ENCODE measurements at places on chromosomes 6 and 20.

DNA sequence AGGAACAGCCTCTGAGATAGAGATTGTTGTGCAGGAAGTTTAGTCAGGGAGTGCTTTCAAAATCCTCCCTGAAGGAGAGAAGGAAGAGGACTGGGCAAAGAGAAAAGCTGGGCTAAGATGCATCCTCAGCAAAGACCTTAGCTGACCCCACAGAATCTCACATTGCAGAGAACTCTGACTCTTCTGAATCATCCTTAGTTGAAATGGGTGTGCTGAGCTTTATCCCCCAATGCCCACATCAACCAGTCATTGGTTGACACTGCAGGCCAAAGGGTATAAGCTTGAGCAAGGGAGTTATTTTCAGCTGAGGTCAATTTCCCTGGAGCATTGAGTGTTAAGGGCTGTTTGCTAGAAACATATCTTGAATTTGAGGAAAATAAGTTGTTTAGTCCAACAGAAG is 732.2 kb downstream of the CBLN4 start:
- no peak for DNase-seq

DNA sequence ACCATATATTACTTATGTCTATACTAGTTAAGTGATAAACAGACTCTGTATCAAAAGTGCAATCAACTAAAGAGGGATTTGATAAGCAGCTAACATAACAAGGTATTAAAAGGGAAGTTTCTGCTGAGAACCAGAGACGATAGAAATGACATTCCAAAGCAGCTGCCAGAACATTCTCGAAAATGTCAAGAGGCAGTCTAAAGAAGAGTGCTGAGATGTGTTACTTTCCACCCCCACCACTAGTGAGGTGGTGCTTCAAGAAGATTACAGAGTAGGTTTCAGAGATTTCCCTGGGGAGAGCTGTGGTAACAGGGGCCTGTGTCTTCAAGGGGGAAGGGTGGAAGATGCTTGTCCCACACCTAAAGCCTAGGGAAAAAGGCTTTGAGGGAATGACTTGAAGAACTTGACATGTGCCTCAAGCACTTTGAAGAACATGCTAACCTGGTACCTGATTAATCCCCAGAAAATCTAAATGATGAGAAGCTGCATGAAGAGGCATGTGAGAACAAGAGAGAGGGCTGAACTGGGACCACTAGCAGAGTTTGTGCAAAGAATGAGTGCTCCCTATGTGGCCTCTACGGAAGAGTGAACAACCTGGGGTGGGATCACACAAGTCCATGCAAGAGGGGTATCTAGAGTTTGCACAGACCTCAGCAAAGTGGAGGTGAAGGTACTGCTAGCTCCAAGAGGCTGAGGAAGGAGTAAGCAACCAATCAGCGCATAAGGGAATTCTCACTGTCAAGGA is 5.0 kb downstream of the FAM184A start:
- DNase-seq, result no peak

GRCh38 chr20:1588533-1589460 is 31.0 kb downstream of the SIRPB1 start:
- DNase-seq, result no peak

DNA sequence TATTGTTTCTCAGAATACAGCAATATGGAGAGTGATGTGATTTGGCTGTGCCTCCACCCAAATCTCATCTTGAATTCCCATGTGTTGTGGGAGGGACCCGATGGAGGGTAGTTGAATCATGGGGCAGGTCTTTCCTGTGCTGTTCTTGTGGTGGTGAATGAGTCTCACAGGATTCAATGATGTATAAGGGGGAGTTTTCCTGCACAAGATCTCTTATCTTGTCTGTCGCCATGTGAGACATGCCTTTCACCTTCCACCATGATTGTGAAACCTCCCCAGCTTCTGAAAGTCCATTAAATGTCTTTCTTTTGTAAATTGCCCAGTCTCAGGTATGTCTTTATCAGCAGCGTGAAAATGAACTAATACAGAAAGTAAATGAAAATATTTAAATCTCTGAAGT is 234.8 kb upstream of the TENT5A start:
- DNase-seq, result no peak

DNA sequence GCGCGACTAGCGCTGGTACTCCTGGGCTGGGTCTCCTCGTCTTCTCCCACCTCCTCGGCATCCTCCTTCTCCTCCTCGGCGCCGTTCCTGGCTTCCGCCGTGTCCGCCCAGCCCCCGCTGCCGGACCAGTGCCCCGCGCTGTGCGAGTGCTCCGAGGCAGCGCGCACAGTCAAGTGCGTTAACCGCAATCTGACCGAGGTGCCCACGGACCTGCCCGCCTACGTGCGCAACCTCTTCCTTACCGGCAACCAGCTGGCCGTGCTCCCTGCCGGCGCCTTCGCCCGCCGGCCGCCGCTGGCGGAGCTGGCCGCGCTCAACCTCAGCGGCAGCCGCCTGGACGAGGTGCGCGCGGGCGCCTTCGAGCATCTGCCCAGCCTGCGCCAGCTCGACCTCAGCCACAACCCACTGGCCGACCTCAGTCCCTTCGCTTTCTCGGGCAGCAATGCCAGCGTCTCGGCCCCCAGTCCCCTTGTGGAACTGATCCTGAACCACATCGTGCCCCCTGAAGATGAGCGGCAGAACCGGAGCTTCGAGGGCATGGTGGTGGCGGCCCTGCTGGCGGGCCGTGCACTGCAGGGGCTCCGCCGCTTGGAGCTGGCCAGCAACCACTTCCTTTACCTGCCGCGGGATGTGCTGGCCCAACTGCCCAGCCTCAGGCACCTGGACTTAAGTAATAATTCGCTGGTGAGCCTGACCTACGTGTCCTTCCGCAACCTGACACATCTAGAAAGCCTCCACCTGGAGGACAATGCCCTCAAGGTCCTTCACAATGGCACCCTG is 1.6 kb downstream of the TPBG start:
- no peak for DNase-seq

DNA sequence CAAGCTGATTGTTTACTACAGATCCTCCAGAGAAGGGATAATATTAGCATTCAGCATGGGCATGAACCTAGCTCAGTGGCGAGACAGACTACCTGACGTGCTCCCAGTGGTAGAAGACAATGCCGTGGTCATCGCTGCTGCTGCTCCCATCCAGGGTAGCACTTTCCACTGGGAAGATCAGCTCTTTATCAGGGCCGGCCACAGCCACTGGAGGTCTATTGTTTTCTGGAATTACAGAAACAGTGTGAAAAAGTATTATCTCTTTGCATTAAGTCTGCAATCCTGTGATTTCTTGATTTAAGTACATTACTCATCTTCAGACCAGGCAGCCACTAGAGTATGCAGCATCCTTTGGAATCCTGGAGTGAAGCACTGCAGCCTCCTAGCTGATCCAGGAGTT is 75.0 kb downstream of the ALDH5A1 start:
- no peak for DNase-seq

GRCh38 chr6:111306104-111306888 is 176.7 kb downstream of the REV3L start:
- DNase-seq, result no peak

- DNase-seq, result no peak
Measured at GRCh38 chr6:7473805-7474719, 67.4 kb upstream of the DSP start.

GRCh38 chr6:105601541-105602236 is 198.8 kb upstream of the PREP start:
- DNase-seq, result no peak

- DNase-seq, result no peak
Measured at GRCh38 chr6:137494281-137494987, at the start of gene OLIG3. Gene OLIG3, minus strand, starts transcription at chr6:137494394. Its CDS starts 224 bp downstream, at chr6:137494170.

DNA sequence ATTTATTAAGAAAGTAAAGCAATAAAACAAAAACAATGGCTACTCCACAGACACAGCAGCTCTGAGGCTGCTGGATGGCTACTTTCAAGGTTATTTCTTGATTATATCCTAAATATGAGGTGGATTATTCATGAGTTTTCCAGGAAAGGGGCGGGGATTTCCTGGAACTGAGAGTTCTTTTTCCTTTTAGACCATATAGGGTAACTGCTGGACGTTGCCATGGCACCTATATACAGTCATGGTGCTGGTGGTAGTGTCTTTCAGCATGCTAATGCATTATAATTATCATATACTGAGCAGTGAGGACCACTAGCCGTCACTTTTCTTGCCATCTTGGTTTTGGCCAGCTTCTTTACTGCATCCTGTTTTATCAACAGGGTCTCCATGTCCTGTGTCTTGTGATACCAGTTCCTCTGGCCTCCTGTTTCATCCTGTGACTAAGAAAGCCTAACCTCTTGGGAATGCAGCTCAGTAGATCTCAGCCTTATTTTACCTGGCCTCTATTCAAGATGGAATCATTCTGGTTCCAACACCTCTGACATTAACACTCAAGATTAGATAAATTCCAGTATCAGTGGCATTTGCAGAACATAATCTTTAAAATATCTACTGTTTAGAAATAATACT is 32.3 kb upstream of the TRDN start:
- DNase-seq, result no peak

- DNase-seq, result no peak
Measured at GRCh38 chr6:36285187-36285671, 15.4 kb downstream of the PNPLA1 start.

DNA sequence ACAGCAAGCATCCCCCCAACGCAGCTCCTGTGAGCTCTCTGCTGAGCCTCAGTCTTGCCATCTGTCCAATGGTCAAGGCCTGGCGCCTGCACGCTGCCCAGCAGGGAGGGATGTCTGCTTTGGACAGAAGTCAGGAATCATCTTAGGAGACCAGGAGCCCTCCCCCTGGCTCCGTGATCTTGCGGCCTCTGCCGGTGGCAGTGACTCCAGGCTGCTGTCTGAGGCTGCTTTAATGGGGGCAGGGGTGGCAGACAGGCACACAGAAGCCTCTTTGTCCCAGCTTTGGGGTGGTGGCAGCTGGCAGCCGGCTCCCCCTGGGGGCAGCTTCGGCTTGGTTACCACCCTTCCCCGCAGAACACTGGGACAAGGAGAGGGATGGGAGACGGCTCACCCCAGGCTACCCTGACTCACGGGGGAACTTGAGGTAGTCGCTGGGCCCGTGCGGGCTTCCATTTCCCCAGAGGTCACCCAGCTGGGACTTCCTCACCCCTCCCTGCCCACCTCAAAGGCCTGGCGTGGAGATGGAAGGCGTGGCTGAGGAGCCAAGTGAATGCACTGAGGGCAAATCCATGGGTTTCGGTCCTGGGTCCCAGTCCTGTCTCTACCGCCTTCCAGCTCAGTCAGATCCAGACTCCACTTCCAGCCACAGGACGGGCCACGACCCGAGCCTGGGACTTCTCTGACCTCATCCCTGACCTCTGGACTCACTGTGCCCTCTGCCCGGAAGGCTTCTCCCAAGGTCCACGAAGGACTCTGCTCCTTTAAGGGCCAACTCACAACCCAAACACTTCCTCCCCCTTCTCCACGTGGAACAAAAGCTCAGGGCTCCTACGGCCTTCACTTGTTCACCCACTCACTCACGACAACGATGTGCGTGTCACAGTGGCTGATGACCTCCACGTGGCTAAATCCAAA is 14.8 kb downstream of the PEDS1 start:
- DNase-seq, result no peak

DNA sequence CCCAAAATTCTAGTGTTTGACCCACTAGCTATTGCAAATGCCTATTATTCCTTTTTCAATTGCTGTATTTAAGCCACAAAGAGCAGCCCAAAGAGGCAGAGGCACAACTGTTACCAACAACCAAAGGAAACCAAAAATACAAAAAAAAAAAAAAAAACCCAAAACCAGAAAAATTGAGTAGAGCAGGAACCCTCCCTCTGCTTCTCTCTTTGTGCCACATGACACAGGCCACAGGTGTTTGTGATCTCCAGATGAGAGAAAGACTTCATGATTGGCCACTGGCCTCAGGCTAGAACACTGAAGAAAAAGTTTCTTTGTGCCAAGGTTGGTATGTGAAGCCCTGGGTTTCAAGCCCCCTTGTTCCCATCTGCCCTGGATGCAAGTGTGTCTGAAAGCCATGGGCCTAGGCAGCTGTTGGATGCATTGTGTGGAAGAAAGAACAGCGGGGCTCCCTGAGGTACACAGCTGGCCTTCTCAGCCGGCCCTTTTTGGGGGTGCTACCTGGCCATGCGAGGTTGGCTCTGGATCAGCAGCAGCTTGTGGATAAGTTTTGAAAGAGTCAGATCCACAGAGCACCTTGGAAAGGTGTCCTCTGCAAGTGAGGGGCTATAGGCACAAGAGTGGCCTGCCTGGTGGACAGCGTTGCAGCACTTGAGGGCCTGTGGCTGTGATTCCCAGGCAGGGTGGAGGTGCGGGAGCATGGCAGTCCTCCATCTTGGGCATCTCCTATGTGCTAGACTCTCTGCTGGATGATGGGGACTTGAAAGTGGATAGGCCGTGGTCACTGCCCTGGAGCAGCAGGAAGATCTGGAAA is 204.5 kb downstream of the ZDHHC14 start:
- DNase-seq, result no peak

- DNase-seq, result no peak
Measured at GRCh38 chr20:63335711-63336110, 25.4 kb downstream of the CHRNA4 start.

GRCh38 chr6:127267646-127268625 is 1.3 kb downstream of the RNF146 start:
- DNase-seq, result no peak

- DNase-seq, result no peak
Measured at GRCh38 chr20:11371831-11372230, 545.9 kb upstream of the BTBD3 start.

- DNase-seq, result no peak
Measured at GRCh38 chr6:51303338-51303737, 484.7 kb downstream of the TFAP2B start.

GRCh38 chr20:9117548-9117947 is 48.7 kb downstream of the PLCB4 start:
- no peak for DNase-seq

- DNase-seq, result no peak
Measured at GRCh38 chr6:45786355-45786781, 229.3 kb downstream of the CLIC5 start.

DNA sequence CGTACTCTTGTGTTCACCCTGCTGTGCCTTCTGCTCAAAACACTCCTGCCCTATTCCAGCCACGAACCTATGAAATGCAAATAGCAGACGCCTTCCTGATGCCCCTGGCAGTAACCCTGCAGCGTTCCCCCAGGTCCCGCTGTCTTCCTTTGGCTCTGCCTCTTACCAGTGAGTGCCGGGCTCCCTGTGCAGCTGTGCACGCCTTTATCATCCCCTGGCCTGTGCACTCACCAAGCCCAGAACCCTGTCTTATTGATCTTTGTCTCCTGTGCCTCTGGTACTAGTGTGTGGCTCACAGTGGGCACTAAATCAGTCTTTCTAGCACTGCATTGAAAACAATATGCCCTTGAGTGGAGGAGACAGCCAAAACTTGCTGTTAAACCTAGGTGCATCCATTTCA is 19.7 kb downstream of the ZDHHC14 start:
- DNase-seq, result no peak

DNA sequence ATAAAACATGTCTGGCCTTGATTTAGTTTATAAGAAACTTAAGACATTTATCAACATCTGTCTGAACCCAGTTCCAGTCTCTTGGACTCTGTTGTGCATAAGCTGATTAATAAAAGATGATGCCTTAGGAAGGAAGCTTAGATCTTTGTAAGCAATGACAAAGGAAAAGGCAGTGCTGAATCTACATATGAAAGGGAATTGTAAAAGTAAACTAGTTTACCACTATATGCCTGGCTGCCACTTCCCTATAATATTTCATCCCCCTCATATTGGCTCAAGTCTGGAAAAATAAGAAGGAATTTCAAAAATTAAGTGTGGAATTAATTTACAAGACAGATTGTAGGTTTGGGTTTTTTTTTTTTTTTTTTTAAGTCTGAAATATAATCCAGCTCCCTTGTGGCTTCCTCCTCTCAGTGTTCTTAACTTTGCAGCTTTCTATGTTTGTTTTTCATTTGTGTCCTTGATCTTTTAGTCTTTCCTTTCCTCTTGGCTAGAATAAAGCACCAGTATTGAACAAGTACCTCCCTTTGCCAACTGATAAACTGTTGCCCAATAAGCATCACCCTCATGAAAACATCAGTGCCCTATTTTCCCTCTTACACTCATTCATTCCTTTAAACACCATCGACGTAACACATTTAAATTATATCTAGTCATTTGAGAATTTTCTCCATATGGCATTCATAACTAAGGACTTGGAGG is 146.7 kb upstream of the TBX18 start:
- DNase-seq, result no peak
